ENCODE measurements at places on chromosomes 4 and X.

- no peak for DNase-seq
These were observed 92.5 kb downstream of the FNIP2 start for GRCh38 chr4:158861281-158861680.

- DNase-seq = no peak
These were observed 56.7 kb downstream of the IGFBP7 start for GRCh38 chr4:57053508-57053907.

- DNase-seq = no peak
These were observed 338.9 kb upstream of the FAM241A start for GRCh38 chr4:111806331-111806730.

DNA sequence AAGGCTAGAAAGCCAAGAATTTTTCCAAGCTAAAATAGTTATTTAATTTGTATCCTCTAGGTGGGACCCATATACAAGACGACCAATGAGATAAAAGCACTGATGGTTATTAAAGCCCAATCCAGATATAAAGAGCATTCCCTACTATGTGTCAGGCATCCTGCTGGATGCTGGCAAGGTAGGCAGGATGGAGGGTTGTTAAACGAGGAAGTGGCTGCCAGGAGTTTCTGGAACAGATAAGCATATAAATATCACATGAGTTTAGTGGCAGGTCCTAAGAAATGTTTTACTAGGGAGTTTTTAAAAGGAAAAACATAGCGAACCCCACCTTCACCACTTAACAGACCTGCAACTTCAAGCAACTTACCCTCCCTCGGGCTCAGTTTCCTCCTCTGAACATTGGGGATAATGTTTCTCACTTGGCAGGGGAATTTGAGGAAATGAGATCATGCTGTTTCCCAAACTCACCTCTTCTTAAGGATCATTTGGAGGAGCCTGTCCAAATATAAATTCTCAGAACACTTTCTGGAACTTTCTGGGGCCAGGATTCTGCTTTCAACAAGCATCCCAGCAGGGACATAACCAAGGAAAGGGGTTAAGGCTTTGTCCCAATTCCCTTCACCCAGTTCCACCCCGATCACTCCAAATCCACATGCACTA, 94.3 kb upstream of the LDB2 start:
- DNase-seq = no peak

DNA sequence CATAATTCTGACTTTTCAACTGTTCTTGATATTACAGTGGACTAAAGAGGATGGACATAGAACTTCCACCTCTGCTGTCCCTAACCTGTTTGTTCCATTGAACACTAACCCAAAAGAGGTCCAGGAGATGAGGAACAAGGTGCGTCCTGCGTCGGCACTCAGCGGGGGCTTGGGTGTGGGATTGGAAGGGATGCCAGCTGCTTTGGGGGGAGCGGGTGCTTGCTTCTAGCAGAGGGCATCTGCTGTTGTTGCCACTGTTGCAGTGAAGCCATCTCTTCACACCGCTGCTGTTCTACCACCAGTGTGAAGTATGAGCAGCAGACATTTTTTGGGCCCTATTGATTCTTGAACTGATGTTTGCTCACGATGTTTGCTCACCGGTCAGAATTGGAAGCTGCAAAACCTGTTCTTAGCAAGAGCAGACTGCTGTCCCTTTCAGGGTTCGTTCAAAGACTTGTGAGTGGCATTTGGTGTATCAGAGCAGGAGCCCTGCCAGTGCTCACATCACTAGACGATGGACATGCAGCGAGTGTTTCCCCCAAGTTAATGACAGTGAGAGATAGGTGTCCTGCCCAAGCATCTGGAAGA, 55.4 kb downstream of the NOP14 start:
- DNase-seq = no peak

DNA sequence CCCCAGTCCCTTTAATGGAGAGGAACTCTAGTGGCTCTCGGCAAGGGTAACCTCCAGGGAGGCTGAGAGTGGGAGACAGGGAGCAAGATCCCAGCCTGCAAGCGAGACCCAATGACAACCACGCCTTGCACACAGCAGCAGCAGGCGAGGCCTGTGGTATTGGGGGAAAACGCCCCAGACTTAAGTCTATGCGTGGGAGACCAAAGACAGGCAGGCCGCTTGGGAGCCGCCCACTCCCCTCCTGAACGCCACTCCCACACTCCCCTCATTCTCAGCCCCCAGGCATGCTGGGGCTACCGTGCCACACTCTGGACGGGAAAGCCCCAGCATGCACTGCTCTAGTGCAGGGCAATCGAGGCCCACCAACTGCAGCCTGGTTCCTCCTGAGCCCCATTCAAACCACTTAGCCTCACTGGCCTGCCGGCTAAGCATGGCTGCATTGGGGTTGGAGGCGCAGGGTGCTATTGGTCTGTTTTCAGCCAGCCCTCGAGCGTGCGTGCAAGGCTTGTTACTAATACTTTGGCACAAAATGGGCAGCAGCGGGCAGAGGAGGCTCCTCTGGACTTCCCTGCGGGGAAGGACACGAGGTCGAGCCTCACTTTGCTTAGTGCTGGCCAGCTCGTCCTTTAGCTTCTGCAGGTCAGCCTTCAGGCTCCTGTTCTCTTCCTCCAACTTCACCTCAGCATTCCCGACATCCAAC, 14.8 kb downstream of the SLC6A8 start:
- no peak for DNase-seq

DNA sequence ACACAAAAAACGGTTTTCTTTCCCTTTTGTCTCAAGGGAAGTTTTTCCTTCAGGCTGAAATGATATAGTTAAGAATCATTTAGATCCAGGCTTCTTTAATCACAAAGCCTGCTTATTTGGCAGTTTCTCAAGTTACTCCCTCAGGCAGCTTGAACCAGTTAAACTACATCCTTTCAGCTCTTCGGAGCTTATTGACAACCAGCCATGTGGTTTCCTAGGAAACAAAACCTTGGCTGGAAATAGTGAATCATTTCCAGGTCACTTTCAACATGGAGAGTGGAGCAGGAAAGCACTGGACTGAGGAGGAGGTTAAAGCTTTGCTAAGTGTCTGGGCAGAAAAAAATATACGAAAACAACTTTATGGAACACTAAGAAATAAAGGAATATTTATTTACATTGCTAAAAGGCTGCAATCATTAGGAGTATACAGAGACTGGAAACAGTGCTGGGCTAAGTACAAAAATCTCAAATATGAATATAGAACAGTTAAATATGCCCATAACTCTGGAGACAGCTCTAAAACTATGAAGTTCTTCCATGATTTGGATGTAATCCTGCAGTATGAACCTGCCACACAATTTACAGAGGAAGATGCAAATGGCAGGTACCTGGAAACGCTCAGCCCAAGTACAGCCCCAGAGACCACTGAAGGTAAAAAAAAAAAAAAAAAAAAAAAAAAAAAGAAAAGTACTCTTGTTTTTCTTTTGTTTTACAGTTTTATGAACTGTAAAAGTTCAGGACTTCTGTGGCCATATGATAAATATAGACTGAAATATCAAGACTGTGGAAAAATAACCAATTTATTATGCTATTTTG, 23.2 kb upstream of the AASDH start:
- no peak for DNase-seq

- no peak for DNase-seq
These were observed 111.7 kb downstream of the TENM3 start for GRCh38 chr4:182354867-182355266.

DNA sequence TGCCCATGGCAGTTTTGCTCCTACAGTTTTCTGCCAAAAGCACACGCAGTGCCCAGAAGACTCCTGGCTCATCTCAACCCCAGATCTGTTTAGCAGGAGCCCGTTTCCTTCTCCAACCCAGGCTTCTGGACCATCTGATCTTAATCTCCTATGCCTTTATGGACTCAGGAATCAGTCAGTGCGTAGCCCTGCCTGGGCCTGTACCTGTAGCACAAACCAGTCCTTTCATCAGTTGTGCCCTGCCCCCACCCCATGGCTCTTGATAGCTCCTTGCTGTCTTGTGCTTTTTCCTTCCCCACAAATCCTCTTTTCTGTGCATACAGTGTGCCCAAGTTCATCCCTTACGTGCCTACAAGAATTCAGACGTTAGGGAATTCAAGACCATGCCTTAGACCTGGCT, 1.5 kb downstream of the ZNF718 start:
- DNase-seq = no peak

DNA sequence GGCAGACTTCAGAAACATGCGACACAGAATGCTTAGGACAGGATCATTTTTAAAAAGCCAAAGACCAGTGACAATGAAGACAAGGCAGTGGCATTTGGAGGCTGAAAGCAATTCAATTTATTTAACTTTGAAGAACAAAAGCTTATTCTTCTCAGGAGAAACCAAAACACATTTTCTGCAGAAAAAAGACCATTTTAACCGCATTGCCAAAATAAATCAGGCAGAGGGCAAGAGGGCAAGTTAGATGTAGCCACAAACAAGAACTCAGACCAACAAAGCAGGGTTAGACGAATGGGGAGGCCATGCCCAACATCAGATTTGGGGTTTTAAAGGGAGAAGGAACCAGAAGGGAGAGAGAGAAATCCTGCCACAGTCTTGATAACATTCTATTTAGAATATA, 58.9 kb downstream of the RELL1 start:
- DNase-seq = no peak

- no peak for DNase-seq
These were observed 7.8 kb upstream of the CLOCK start for GRCh38 chr4:55554453-55555030.

DNA sequence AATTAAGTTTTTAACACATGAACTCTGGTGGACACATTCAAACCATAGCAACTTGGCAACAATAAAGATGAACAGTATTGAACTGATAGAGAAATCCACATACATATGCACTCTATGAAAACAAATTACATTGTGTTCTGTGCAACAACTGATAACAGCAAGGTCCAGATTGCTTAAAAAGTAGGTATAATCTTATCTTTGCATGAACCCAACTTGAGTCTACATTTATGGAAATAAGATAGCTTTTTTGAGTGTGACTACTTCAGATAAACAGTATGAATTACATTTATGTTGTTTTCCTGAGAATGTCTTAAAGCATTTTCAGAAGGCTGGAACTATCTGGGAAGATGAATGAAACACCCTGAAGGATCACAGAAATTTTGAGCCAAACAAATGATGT, 212.6 kb upstream of the GK2 start:
- no peak for DNase-seq

DNA sequence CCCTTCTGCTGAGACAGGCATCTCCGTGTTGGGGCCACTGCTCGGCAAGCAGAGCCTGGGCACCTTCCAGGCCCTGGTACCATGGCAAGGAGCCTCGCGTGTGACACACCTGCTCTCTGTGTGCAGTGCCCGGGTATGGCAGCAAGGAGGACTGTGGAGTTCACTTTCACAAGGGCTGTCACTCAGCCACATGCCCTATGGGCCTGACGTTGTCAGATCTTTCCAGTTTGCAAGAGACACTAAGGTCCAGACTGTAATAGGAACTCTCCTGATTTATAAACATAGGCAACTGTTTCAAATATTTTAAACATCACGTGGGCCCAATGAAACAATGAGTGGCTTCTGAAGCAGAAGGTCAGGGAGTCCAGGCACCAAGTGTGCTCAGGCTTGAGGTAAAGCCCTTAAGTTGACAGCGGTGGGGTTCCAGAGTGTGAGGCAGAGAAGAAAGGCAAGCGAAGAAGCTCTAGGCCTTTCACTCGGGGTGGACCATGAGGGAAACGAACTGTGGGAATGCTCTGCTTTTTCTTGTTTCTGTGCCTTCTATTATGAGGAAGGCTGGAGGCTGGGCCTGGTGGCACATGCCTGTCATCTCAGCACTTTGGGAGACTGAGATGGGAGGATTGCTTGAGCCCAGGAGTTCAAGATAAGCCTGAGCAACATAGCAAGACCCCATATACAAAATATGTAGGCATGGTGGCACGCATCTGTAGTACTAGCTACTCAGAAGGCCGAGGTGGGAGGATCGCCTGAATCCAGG, 108.6 kb upstream of the TRIM2 start:
- DNase-seq = no peak

DNA sequence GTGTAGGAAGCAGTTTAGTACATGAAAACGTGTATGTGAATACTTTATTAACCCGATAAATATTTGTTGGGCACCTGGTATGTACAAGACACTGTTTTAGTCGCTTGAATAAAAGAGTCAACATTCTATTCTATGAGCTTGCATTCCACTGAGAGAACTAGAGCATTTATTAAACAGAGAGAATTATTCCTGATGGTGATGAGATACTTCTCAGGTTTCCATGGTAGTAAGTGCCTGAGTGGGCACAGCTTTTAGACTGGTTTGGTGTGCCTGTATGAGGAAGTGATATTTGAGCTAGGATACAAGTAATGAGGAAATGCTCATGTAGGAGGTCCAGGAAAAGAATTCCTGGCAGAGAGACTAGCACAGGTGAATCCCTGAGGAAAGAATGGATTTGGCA, 94.2 kb downstream of the ATP10D start:
- DNase-seq = no peak

DNA sequence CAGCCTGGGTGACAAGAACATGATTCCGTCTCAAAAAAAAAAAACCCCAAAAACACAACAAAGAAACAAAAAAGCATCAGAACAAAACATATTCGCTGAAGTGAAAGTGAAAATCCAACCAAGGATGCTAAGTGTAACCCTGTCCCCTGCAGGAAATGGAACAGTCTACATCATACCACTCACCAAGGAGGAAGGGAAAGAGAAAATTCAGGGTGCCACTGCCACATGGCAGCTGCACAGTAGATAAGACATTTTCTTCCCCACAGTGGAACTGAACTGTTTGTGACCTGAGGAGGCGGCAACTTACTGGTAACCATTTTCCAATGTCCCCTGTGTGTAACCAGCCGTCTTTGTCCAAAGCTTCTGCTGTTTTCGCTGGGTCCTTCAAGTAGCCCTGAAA, 28.2 kb upstream of the CENPU start:
- DNase-seq = peak; percentile 31

DNA sequence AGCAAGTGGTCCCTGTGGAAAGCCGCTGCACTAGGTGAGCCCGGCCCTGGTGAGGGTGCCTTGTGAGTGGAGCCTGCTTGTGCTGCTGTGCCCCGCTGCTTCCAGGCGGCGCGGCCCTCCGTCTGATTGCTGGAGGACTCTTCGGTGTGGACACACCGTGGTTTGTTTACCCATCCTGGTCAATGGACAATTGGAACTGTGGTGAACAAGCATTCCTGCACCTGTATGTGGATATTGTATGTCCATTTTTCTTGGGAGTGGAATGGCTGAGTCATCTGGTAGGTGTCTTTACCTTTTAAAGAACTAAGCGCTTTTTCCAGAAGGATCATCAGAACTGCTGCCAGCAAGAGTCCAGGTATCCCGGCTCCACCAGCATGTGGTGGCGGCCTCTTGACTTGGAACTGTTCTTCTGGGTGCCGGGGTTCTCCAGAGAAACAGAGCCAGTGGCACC, 15.6 kb downstream of the MAEA start:
- no peak for DNase-seq
